ENCODE measurements at places on chromosomes 3 and 15.

GRCh38 chr3:123120573-123120972, 53.7 kb downstream of the PDIA5 start:
- no peak for DNase-seq

DNA sequence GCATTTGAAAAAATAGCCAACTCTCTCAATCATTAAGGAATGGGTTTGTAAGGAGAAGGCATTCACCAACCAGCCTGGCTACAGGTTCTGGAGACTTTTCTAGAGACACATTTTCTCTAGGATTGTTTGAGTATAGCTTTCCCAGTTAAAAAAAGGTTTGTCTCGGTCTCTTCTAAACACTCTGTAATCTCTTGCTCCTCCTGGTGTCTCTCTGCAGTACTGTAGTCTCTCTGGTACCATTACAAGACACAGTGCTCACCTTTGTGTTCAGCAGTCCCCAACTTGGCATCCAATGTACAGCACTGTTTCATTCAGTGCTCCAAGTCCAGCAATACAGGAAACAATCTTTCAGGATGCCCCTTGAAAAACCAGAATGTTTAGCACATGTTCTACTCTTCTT, 534.4 kb downstream of the ZNF385D start:
- no peak for DNase-seq

- DNase-seq = no peak
These were observed 152.5 kb downstream of the MEX3B start for GRCh38 chr15:81893182-81893835.

- DNase-seq = no peak
These were observed 144.6 kb downstream of the MYO9A start for GRCh38 chr15:71973366-71973765.

GRCh38 chr15:40793216-40793989, 13.5 kb upstream of the ZFYVE19 start:
- peak; percentile 90 for DNase-seq

GRCh38 chr15:67146234-67146633, 80.8 kb downstream of the SMAD3 start:
- peak; percentile 84 for DNase-seq

GRCh38 chr15:99686290-99686689, 46.9 kb downstream of the LYSMD4 start:
- DNase-seq = no peak

DNA sequence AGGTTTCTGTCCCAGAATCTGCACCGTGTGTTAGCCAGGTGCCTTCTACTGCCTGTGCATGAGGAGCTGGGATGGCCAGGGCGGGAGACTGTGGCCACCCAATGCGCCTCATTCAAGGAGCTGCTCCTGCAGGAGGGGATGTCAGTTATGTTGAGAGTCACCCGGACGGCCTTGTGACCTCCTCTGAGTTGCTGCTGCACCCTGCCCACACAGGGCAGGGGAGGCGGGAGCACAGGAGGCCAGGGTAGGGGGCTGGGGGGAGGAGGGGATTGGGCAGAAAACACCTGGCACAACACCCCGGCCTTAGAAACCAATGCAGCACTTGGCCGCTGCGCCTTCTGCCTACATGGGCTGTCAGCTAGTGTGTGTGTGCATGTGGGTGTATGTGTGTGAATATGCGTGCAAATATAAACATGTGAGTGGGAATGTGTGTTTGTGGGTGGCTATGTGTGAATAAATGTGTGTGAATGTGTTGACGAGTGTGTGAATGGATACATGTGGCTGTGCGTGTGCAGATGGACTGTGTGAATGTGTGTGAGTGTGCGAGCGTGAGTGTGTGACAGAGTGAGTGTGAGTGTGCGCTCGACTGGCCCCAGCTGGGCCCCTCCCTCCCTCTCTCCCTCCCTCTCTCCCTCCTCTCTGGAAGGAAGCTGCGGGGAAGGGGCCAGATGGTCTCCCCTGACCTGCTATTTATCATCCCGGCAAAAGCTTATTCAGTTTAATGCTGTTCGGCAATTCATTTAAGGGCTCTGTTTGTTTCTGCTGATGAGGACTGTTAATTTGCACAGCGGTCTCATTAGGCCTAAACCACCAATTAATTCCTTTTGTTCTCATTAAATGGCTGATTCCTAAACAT, 106.9 kb downstream of the TLE3 start:
- DNase-seq = no peak

- no peak for DNase-seq
These were observed 67.9 kb downstream of the IGSF11 start for GRCh38 chr3:118966700-118967099.

- DNase-seq = peak; percentile 76
These were observed 728.2 kb upstream of the NECTIN3 start for GRCh38 chr3:110343376-110343775.

DNA sequence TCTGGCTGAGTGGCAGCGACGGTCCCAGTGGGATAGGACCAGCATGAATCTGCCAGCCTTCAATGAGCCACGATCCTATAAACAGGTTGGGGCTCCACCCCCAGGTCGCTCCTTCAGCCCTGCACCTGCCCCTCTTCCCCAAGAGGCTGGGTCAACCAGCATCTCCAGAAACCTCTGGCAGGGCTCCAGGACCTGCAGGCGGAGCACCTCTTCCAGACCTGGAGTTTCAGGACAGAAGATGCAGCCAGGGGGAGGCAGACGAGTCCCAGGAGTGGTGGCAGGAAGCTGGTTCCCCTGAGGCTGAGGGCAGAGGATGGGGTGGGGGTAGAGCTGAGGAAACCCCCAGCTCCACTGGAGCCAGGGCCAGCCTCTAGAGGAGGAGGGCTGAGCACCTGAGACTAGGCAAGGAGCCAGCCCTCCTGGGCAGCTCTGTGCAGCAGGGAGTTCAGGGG, at the start of gene PLA2G4D:
TSS of gene PLA2G4D (minus strand) at position 51 of the 452 bp plus-strand sequence. CDS start 103 bp downstream, outside the sequence.
- no peak for DNase-seq

DNA sequence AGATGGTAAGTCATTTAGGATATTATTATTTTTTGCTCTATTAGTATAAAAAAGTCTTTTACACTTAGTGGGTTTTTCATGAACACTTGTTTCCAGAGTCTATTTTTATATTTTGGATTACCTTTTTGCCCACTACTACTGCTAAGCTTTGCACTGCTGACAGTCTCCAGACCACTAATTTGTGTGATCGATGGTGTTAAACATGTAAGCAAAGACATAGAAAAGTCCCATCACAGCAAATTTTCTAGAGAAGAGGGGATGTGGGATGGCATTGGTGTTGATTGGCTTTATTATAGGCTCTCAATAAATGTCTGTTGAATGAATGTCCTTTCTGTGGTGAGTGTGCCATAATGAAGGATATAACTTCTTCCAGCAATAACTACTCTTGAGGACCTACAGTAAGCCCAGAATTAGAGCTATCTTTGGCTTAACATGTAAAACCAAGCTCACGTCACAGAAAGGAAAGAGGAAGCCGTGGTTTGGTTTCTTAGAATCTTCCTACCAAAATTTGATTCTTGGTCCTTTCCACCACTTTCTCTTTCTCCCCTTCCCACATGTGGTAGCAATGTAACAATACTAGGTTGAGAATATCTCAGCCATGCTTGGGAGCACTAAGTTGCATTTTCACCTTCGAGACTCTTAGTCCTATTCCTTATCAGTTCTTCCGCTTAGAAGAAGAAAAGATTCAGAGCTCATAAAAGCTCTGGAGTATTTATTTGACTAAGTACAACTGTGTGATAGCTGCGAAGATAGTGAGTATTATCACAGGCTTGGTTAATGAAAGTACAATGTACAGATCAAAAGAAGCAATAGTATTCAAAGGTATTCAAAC, 90.6 kb upstream of the UMPS start:
- DNase-seq = no peak

DNA sequence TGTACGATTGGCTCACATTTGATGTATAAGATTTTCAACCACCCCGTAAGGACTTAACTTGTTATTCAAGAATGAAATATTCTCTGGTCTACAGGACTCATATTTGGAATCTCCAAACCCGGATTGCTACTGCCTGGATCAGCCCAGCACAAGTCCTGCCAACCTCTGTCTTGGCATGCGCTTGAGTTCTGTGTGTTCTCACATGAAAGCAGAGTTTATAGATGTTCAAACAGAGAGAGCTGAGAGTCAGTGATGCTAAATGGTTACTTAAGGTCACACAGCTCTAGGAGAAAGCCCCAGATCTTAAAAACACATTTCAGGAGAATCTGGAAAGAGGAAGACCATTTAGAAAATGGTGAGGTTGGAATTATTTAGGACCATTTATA, 268.0 kb upstream of the TBL1XR1 start:
- no peak for DNase-seq

DNA sequence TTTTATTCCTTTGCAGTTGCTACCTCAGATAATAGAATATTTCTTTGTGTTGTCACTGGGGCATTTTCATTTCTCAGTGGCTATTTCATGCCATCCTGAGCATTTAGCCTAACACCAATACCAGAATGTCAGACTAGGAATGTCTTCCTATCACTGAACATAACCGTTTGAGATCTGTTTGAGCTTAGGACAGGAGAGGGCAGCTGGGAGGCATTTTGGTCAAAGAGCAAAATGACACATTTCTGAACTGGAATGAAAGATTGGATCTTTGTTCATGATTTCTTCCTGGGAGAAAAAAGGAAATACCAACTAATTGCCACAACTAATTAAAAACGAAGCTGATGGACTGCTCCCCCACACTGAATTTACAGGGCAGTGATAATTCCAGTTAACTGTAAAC, 921.3 kb upstream of the NR2F2 start:
- no peak for DNase-seq

GRCh38 chr3:154081305-154081704, 39.9 kb upstream of the ARHGEF26 start:
- DNase-seq = no peak

- no peak for DNase-seq
These were observed 883.5 kb downstream of the IGSF11 start for GRCh38 chr3:118151164-118151563.

DNA sequence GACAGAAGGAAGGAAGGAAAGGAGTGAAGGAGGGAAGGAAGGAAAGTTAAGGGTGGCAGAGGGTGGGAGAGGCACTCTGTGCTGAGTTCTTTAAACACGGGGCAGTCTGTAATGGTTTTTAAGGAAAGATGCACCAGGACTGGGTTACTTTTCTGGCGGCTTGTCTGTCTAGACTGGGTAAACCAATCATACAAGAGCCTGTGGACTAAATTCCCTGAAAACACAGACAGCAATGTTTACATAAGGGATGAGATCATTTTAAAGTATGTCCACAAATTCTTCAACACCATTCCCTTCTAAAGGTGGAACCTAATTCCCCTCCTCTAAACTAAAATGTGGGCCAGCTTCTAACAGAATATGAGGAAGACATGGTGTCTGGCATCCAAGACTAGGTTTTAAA, 235.5 kb upstream of the IGF1R start:
- no peak for DNase-seq

DNA sequence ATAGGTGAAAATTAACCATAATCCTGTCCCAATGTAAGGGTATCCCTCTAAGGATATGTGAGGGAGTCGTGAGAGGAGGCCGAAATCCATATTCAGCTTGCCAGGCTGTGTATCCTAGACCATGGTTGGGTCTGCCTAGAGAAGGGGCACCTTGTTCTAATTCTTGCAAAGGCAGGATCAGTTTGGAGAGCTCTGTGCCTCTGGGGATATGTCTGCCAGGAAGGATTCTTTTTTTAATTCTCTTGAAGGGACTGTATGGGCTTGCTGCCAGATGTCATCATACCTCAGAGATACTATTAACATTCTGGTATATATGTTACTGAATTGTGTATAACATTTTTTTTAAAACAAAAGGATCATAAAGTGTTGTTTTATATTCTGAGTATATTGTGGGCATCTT, 2.4 kb downstream of the ATP1B3 start:
- peak; percentile 18 for DNase-seq

DNA sequence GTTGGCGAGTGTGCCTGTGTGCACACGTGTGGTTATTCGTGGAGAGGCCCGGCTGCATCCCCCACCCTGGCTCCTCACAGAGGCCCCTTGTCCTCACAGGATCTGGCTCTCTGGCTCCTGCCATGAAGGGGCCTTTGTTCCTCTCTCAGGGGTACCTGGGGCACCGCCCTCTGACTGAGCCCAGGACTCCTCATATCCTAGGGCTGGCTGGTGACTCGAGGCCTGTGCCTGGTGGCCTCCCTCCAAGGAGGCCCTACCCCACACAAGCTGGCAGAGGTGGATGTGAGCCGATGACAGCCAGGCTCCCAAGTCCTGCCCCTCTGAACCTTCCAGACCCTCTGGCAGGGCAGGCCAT, 10.0 kb downstream of the PRKCD start:
- DNase-seq = no peak

- peak; percentile 22 for DNase-seq
These were observed 63.9 kb downstream of the ADCY5 start for GRCh38 chr3:123385001-123385401.
